ENCODE measurements at places on chromosomes 7 and 10.

DNA sequence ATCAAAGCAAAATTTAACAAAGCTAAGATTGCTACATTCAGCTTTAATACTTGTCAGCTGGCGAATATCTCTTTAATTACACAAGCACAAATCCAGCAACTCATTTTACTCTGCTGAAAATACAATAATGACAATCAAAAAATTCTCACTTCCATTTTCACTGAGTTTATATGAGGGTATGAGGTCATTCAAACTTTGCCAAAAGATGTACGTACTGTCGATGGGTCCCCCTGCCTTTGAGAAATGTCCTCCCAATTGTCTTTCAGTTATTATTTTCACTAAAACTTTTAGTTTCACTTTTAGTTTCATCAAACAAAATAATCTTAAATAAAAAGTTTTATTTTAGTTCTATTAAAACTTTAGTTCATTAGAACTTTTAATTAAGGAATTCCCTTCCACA, 159.5 kb upstream of the WDR11 start:
- no peak for DNase-seq

DNA sequence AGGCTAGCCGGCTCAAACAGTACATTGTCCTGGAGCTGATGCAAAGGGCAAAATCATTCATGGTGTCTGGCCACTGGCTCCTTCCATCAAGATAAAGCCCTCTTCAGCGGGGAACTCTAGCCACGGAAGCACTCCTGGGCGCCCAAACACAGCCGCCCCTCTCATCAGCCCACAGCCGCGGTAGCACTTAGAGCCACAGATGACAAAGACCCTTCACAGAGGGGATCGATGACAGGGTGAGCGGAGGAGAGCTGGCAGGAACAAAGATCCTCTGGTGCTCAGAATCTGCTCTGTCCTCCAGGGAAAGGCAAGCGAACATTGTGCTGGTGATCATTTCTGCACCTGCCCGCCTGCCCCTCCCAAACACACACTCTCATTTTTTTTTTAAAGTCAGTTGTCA, 222.2 kb upstream of the NRP1 start:
- DNase-seq = no peak

GRCh38 chr7:92108821-92109220, 25.5 kb downstream of the CYP51A1 start:
- DNase-seq = no peak

GRCh38 chr10:49153971-49154370, 20.1 kb upstream of the FAM170B start:
- no peak for DNase-seq

DNA sequence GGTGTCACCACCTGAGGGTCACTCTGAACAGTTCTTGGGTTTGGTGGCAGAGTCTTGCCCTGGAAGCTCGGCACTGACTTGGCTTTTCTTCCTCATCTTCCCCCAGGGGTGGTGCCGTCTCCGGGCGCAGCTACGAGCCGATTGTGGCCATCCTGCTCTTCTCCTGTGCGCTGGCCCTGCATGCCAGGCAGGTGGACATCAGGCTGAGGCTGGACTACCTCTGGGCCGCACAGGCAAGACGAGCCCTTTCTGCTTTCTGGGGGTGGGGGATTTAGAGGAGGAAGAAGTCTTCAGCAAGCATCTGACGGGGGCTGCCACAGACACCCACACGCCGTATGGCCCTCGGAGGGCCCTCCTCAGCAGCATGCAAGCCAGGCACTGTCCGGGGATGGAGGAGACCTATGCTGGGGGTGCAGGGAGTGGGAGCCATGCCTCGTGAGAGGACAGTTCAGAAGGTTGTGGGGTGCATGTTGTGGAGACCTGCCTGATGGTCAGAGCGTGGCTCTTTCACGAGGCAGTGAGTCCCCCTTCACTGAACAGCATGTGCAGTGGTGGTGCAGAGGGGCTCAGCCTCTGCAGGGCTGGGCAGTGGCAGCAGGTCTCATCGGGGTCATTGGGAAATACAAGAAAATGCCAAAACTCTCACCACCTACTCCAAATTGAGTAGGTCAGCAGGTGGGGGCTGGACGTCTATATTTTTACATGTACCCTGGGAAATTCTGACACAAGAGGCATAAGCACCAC, 112.4 kb downstream of the ADCY1 start:
- no peak for DNase-seq

DNA sequence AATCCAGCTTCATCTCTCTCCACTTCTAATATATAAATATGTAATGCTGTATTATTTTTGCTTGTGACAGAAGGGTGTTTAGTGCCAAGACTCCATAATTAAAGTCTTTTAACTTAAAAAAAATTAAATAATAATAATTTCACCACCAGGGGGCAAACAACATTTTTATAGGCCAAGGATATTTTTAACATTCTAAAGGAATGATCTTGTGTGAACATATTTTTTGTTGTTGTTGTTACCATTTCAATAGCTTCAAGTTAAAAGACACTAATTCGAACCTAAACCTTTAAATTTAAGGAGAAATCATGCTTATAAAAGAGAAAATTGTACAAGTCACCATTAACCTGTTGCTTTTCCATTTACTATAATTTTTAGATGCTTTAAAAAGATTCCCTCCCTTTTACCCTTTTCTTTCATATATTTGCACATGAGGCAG, 7.5 kb upstream of the DNAJC1 start:
- no peak for DNase-seq

GRCh38 chr7:106110238-106110560, 1.9 kb downstream of the SYPL1 start:
- peak; percentile 33 for DNase-seq

GRCh38 chr10:10630782-10631181, 386.9 kb upstream of the CELF2 start:
- no peak for DNase-seq

GRCh38 chr10:1183701-1184100, 127.5 kb downstream of the WDR37 start:
- no peak for DNase-seq

DNA sequence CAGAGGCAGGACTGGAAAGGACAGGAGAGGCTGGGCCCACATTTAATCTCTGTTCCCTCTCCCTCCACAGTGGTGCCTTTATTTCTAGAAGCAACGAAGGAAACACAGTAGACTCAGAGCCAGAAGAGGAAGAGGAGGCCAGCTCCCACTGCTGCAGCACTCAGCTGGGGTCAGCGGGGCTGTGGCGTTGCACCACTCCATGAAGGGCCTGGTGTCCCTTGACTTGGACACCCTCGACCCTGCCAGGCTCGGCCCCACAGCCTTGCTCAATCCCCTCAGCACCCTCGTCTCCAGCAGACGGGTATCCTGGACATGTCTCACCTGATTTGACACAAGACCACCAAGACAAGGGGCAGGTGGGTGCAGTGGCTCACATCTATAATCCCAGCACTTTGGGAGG, 38.8 kb downstream of the PRKAG2 start:
- DNase-seq = peak; percentile 19

DNA sequence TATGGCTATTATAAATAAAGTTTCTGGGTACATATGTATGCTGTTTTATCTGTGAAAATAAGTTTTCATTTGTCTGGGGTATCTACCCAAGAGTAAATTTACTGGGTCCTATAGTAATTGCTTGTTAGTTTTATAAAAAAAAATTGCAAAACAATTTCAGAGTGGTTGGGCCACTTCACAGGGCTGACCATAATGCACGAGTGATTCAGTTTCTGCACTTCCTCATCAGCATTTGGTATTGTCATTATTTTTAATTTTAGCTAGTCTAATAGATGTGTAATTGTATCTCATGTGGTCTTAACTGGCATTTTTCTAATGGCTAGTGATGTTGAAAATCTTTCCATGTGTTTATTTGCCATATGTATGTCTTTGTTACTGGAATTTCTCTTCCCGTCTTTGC, 452.4 kb upstream of the AKR1E2 start:
- no peak for DNase-seq

DNA sequence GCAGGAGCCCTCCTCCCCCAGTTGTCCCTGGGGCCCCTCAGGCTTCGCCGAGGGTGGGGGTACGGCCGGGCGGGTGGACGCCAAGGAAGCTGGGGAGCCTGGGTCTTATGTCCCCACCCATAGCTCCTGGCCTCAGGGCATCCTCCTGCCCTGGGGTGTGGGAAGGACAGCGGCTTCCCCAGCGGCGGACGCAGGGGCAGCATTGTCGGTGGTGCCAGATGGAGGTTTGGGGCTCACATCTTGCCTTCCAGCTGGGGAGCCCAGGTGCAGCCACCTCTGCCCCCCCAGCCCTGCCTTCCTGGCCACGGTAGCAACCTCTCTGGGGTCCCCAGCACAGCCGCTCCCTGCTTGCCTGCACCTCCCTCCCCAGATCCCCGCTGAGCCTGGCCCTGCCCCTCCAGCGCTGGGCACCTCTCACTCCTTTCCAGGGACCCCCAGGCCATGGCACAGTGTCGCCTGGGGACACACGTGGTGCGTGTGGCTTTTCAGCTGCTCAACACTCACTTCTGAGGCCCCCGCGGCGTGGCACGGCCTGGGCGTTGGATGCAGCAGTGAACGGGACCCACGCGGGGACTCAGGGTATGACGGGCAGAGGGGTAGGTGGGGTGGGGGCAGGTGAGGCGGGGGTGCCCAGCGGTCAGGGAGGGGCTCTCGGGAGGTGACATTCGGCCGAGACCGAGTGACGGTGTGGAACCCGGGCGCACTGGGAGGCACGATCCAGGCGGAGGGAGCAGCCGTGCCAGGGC, 53.1 kb downstream of the UNCX start:
- no peak for DNase-seq

GRCh38 chr7:102175423-102176170, 111.1 kb upstream of the SH2B2 start:
- no peak for DNase-seq

GRCh38 chr7:157560258-157560654, 223.5 kb downstream of the DNAJB6 start:
- DNase-seq = no peak

GRCh38 chr7:884191-885003, 8.0 kb downstream of the GET4 start:
- DNase-seq = no peak

GRCh38 chr7:23759671-23760391, 49.8 kb downstream of the STK31 start:
- no peak for DNase-seq

GRCh38 chr10:650441-650851, 39.0 kb downstream of the DIP2C start:
- DNase-seq = no peak

- DNase-seq = no peak
Measured at GRCh38 chr10:33791272-33791660, 456.8 kb upstream of the NRP1 start.

DNA sequence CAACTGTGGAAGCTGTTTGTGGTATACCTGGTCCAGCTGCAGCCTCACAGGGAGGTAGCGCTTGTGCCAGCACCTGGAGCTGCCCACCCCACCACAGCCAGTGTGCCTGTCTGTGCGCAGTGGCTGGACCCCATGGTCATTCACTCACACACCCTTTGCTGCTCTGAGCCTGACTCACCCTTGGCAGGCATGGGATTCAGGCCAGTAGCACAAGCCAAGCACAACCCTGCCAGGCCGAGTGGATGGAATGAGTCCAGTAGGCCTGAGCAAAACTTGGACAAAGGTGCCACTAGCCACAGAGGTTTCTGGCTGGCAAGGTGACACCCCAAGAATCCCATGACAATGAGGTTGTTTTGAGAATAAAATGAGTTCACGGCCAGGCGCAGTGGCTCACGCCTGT, 19.0 kb downstream of the RBM48 start:
- no peak for DNase-seq

GRCh38 chr10:110355922-110356627, 51.4 kb upstream of the SMNDC1 start:
- no peak for DNase-seq

DNA sequence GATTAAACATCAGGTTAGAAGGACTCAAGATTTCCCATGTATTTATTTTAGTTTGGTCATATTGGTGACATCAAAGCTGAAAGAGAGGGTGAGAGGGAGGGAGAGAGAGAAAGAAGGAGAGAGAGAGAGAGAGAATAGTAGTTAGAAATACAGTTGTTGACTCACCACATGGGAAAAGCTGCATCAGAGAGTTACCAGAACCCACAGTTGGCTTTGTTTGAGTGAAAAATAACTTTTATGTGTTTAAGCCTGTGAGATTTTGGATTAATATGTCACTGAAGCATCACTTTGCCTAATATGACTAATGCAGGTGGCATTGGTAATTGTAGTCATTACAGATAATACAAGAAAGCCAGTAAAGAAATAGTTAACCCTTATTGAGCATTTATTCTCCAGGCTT, 303.9 kb downstream of the REEP3 start:
- DNase-seq = no peak

DNA sequence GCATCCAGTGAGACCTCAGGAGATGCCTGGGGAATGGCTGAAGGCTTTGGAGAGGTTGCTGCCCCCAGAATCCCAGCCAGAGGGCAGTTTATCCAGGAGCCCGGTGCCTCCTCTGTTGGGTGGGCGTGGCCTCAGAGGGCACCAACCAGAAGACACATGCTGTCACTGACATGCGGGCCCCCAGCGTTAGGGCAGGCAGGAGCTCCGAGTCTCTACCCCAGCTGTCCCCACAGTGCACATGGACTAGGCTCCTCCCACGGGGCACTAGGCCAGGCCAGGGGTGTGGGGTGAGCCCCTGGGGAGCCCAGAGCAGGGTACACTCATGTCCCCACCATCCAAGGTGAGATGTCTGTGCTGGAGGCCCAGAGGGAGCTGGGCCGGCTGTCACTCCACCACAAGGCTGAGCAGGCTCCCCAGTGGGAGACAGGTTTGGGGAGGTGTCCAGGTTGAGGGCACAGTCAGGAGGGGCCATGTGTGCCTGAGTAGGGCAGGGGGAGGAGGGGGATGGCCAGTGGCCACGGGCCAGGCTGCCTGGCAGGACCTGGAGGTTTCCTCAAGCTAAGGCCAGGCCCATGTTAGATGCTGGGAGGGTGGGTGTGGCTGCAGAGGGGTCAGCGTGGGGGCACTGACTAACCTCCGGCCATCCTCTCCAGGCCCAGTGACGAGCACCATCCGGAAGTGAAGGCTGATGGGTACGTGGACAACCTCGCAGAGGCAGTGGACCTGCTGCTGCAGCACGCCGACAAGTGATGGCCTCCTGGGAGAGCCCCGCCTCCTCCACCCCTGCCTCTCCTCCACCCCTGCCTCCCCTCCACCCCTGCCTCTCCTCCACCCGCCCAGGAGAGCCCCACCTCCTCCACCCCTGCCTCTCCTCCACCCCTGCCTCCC, 131.3 kb downstream of the FAM53B start:
- DNase-seq = no peak

DNA sequence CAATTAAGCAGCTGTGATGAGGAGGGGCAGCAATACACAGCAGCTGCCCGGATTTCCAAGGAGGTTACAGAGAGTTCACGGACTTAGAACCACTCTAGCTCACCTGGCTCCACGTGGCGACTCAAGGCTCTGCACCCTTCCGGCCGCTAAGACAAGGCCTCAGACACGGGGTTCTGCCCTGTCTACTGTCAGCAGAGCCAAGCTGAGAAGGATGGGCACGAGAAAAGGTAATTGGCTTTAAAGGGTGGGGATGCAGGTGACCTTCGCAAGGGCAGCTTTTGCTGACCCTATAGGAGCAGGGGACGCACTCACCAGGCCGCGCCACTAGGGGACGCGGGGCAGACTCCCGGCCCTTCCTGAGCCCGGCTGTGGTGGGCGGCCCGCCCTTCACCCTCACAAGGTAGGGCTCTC, 152.4 kb downstream of the KIF20B start:
- DNase-seq = no peak

DNA sequence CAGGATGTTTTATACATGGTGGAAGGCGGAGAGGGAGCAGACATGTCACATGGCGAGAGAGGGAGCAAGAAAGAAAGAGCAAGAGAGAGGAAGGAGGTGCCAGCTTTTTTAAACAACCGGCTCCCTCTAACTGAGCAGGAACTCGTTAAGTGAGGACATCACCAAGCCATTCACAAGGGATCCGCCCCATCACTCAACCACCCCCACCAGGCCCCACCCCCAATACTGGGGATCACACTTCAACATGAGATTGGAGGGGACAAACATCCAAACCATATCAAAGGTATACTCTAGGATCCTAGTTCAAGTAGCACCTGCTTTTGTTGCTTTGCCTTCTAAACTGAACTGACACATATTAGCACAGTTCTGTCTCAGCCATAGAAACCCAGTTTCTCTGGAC, 141.9 kb upstream of the KLF14 start:
- no peak for DNase-seq

Data from GF-D8 (cell line).